ENCODE measurements at places on chromosomes 6 and 20.

DNA sequence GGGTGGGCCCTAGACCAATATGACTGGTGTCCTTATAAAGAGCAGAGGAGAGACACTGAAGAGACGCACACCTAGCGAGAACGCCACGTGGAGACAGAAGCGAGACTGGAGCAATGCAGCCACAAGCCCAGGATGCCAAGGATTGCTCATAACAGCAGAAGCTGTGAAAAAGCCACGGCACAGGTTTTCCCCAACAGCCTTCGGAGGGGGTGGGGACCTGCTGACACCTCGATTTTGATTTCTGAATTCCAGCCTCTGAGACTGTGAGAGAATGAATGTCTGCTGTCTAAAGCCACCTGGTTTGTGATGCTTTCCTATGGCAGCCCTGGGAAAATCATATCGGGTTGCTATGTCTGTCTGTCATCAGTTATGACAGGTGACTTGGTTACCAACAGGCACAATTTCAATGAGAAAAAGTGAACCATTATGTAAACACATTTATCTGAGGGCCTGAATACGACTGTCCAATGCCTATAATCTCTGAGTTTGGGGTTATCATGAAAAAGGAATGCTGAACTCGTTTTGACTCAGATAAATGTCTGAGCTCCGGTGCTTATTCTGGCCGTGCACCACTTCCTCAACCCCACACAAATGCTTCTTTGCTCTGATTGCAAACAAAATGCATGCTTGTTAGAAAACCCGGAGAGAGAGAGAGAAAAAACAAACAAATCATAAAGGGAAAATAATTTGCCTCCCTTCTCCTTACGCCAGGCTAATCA, 769.7 kb downstream of the PTPRT start:
- no peak for DNase-seq

GRCh38 chr20:50338479-50339391, 148.1 kb downstream of the CEBPB start:
- no peak for DNase-seq

DNA sequence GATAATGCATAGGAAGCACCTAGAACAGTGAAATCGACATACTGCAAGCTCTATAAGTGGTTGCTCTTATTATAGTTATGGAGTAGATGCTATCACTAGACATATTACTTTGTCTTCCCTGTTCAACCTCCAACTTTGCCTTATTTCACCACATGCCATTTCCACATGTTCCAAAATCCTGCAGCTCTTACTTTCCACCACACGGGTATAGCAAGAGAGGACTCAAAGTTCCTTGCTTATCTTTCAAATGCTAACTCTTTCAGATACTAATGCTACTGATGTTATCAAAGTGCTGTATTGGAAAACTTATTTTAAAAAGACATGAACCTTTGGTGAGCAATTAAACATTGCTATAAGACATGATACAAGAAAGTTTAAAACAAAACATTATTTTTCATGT, 1130.1 kb downstream of the HACE1 start:
- DNase-seq = no peak

- DNase-seq = no peak
These were observed 61.9 kb downstream of the COL9A1 start for GRCh38 chr6:70241031-70241430.
